ENCODE measurements at places on chromosomes 6 and 20.

- DNase-seq = no peak
Measured at GRCh38 chr20:36361406-36361805, 55.3 kb downstream of the DLGAP4 start.

DNA sequence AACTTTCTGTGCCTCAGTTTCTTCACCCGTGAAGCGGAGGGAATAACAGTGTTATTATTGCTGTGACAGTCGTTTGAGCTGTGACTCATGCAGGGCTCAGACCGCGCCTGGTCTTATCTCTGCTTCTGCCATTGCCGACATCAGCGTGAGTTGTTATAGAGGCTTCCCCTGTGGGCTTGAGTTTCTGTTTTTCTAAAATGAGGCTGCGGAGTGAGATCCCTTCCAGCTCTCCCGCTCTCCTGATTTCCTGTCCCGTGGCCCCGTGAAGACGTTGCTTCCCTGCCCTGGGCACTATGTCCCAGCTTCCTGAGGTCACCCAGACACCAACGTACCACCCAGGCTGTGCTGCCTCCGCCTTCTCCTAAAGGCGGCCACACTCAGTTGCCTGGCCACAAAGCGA lies 278.5 kb downstream of the BMP7 start:
- DNase-seq = no peak

GRCh38 chr6:106192824-106193223 lies 106.7 kb downstream of the PRDM1 start:
- no peak for DNase-seq

DNA sequence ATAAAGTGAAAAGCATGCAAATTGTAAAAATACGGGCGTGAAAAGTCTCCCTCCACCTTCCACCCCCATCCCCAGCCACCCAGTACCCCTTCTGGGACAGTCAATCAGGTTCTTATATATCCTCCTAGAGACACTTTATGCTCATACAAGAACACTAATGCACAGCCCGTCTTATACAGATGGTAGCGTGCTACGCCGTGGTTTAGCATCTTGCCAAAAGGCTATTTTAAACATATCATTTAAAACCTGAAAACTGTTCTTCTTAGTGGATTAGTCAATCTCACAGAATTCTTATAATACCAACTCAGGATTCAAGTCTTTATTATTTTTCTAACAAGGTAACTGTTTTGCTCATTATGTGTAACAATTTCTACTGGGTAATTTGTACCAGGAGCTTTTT lies 57.2 kb upstream of the MRPS10 start:
- no peak for DNase-seq

GRCh38 chr6:107489636-107490565 lies at the start of gene SOBP:
Gene SOBP (plus strand): TSS chr6:107490117. CDS start chr6:107490617, 500 bp downstream.
- no peak for DNase-seq

DNA sequence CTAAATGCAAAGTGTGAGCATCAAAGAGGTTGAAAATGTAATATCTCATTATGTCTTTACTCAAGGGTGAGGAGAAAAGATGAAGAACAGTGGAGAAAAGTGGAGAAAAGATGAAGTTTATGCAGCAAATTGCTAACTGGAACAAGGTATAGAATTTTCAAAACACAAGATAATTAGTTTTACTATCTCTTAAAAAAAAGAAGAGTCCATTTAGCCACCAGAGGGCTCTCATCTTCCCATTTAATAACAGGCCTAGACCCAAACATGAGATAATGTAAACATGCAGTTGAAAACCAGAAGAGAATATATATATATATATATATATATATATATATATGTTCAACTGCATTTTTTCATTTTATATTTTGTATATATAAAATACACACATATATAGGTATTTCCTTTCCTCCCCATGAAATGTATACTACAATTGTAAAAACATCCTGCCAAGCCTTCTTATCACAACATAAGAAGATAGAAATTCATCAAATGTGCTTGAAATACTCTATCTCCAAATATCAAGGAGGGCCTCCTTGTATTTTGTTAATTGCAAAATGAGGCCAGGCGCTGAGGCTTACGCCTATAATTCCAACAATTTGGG lies 78.4 kb downstream of the ADTRP start:
- no peak for DNase-seq

GRCh38 chr6:16236631-16237199 lies 1.7 kb upstream of the GMPR start:
- DNase-seq = no peak

DNA sequence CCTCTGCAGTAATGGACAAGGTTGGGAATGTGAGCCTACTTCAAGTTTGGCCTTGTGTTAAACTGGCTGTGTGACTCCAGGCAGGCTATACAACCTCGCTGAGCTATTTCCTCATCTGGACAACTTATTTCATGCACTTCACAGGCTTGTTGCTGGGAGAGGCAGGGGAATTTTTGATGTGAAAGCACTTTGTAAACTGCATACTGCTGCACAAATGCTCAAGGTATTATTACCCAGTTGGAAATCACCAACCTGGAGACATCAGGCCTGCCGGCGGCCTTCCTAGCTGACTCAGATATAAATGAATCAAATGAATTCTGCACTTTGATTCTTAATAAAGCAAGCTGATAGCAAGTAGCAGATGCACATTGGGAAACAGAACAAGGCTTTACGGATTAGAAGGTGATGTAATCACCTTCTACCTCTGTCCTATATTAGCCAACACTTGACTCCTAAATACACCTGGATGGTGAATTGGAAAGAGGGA lies 10.1 kb downstream of the JARID2 start:
- no peak for DNase-seq

DNA sequence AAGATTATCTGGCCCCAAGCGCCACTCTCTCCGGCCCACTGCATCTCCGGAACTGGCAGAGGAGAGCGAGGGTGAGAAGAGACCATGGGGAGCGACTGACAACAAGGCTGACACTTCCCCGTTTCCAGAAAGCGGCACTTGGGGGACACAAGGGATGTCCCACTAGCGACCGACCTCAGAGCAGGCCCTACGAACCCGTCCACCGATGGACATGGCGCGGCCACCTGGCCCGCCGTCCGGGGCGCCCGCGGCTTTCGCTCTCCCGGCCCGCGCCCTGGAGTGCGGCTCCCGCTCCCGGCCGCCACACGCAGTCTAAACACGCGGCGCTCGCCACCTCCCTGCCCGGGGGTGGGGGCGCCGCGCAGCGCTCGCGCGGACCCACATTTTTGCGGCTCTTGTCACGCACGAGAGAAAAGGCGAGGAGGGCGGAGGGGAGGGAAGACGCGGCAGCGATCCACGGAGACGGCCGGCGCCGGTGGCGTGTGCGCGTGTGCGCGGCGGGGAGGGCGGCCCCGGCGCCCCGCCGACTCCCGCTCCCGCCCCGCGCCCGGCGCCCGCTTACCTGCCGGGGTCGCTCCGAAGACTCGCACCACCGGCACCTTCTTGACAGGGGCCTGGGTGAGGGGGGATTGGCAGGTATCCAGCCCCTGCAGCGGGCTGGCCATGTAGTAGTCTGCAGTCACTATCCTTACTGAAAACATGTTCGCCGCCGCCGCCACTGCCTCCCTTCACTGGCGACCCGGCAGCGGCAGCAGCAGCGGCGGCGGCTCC lies 645 bp downstream of the REV3L start:
- no peak for DNase-seq

DNA sequence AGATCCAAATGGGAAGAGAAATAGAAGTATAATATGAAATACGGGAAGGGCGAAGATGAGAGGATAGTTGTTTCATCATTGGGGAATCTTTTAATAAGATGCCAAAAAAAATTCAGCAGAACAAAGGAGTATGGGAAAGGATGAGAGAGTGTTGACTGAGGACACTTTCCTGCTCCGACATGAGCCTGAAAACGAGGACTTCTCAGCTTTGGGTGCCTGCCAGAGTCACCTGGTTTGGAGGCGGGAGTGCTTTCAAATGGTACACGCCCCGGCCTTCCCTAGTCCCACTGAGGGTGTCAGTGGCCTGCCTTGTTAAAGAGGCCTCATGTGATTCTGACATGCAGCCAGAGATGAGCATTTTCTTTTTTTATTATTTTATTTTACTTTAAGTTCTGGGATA lies 250.9 kb downstream of the ANKRD60 start:
- DNase-seq = no peak

- no peak for DNase-seq
Measured at GRCh38 chr20:63178446-63178820, 37.5 kb downstream of the YTHDF1 start.

DNA sequence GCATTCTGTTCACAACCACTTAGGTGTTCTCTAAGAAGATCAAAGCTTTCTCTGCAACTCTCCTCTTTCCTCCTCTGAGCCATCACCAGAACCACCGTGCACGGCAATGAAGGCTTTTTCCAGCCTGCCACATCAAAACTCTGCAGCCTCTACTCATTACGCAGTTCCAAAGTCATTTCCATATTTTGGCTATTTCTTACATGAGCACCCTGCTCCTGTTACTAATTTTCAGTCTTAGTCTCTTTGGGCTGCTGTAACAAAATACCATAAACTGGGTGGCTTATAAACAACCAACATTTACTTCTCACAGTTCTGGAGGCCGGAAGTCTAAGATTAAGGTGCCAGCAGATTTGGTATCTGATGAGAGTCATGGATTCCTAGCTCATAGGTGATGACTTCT lies 70.4 kb upstream of the THBS2 start:
- DNase-seq = no peak

DNA sequence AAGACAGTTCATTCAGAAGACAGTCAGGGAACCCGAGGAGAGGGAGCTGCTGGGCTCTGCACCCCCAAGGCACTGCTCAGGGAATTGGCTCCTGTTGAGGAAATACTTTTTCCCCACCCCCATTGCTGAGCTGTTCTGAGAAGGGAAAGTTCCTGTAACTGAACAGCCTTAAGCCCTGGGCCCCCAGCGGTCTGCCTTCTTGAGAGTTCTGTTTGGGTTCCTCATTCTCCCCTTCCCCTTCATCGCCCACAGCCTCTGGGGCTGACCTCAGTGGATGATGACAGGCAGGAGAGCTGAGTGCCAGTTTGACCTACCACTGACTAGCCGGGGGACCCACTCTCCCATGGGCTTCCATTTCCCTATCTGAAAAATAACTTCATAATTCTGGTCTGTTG lies 10.7 kb downstream of the HCK start:
- no peak for DNase-seq

GRCh38 chr6:127385668-127386430 lies 42.4 kb upstream of the ECHDC1 start:
- DNase-seq = no peak

GRCh38 chr6:15183979-15184378 lies 61.9 kb upstream of the JARID2 start:
- no peak for DNase-seq

DNA sequence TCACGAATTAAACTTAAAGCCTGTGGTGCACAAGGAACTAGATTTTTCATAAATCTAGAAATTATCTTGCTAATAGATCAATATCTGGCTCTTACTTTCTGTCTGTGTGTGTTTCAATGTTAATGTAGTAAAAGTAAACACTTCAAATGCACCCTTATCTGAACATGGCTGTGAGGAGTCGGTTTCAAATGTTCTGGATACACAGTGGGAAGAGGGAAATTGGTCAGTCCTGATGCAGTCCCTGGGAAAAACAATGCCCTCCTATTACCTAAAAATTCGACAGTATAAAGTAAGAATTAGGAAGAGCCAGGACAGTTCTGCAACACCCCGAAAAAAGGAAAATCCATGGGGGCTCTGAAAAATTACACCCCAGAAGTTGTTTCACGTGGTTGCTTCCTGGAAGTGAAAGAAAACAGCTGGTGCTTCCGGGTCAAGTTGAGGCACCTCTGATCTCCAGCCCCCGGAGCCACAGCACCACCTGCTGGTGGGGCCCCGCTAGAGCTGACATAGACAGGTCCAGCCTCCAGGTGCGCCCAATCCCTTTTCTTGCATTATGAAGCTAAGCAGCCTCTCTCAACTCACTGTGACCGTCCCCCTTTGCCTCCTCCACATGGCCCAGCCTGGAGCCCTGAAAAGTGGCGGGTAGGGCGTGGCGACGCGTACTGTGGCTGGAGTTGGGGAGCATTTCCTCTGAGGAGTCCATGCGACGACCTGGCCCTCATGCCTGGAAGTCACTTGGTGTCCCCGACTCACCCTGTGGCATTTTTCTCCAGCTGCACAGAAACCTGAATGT lies 8.3 kb downstream of the SEMG2 start:
- no peak for DNase-seq

DNA sequence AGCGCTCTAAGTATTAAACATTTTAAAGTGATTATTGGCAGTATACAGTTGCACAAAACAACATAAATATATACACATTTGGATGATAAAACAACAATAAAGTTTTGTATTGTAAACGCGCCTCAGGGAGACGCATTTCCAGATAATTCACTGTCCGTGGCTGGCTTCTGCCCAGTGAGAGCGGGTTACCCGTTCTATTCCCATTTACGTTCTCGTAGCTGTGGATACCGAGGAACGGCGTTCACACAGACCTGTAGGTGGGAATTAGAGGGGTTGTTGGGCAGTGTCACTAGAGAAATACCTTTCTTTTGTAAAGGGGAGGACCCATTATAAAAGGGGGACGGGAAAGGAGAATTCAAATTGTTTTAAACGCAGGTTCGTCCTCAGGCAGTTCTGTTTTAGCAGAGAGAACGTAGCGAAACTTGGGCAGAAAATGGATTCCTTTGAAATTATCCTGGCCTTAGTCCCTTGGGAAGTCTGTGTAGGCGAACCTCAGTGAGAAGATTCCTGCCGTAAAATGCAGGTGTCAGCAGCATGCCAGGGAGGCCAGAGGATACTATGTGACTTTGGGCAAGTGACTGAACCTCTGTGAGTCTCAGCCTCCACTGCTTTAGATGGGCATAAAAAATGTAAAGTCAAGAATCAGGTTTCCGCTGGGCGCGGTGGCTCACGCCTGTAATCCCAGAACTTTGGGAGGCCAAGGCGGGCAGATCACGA lies 756 bp downstream of the MTG2 start:
- DNase-seq = no peak

DNA sequence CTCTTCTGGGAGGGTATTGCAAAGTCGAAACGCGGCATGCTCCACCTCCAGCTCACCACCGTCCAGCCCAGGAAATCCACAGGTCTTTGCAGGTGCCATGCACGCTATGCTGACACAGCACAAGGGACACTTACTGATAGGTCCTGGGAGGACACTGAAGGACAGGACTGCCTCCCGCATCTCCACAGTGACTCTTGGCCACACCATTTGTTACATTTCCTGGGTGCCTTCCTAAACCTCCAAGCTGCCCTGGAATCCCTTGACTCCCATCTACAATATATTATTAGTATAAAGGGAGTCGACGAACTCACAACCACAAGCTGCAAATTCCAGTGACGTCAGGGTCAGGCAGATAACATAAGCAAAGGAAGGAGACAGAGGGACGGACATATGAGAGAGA lies 106.9 kb downstream of the JPH2 start:
- DNase-seq = no peak

DNA sequence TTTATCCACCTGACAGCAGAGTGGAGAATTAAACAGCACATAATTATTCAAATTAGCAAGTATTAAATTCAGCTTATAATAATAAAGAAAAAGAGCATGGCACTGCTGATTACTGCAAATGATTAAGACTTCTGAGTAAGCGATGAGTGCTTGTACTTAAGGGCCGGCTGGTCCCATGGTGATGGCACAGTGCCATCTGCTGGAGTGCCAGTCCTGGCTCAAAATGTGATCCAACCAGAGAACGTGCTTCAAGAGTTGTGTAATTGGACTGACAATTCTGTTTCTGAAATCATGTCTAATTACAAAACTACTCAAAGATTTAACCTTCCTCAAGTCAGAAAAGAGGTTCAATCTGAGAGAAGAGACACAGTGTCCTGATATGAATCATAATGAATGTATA lies 181.6 kb upstream of the RGS17 start:
- DNase-seq = no peak

- no peak for DNase-seq
Measured at GRCh38 chr20:50067461-50067860, 45.5 kb downstream of the UBE2V1 start.

- DNase-seq = no peak
Measured at GRCh38 chr20:1473246-1474220, 6.9 kb upstream of the NSFL1C start.

GRCh38 chr20:32019563-32020463 lies 9.6 kb downstream of the CCM2L start:
- no peak for DNase-seq
